Cardiac septum (tissue), 1 donor: ENCODE measurements at places on chromosomes 11 and 22. TPM values are rescaled to one million over a fixed set of nuclear protein-coding genes. Genes with fewer than 3 reads are reported as not detected.

GRCh38 chr11:116868066-116868465, 30.6 kb upstream of the APOA1 start:
- DNase-seq: no peak

GRCh38 chr11:14148653-14149273, 186.2 kb downstream of the SPON1 start:
- no peak for DNase-seq

GRCh38 chr22:42957958-42958357, 57.0 kb downstream of the PACSIN2 start:
- DNase-seq: no peak

- DNase-seq: no peak
Measured at GRCh38 chr11:114263513-114264170, 32.6 kb upstream of the NNMT start.

DNA sequence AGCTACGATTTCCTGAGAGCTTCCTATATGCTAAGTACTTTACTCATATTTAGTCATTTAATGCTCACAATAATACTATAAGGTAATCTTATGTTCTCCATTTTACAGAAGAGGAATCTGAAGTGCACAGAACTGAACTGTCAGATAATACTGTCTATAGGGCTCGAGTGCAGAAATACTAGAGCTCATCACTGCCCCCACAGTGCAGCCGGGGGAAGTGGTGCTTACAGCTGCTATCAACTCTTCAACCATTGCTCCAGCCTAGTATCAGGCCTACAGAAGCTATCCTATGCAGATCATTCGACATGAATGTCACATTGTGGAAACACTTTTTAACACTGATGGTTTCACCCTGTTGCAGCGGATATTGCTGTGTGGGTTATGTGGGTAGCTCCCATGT, 929.9 kb downstream of the NTM start:
- no peak for DNase-seq

- DNase-seq: no peak
Measured at GRCh38 chr11:120410622-120411380, 74.6 kb downstream of the ARHGEF12 start.

DNA sequence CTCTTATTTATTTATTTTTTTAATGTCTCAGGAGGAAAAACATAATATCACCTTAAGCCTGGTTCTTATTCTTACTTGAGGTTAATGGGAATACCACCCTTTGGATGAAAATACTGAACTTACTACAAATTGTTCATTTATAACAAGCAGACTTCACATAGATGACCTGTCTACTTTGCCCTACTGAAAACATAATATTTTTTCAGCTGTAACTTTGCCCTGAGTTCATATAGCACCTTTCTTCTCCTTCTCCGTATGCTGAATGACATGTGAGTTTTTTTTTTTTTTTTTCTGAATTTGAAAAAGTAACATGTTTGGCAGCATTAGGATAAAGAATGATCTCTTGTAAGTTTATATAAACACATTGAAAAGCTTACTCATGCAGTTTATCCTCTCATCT, 186.8 kb downstream of the TMEM135 start:
- no peak for DNase-seq

DNA sequence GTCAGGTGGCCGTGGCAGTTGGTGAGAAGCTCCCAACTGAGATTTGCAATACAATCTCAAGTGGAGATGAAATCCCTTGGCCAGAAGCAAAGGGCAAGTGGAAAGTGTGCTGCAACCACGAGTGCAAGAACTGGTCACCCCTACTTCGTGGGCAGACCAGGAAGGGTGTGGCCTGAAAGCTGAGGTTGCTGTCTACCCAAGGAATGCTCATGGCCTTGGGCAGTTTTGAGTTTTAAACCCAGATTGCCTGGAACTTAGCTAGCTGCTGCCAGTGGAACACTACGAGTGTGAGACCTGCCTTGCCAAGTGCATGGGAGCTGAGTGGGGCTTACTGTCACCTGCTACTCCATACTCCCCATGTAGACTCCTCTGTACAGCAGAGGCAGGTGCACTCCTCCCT, 113.3 kb upstream of the FAT3 start:
- no peak for DNase-seq

The PHLDA2 gene
- 2.1 TPM for total RNA-seq

The CD3G gene
- 0.24 TPM for total RNA-seq

The PAMR1 gene
- total RNA-seq: 4.5 TPM
